ENCODE measurements at places on chromosomes 5 and 9. TPM values are rescaled to one million over a fixed set of nuclear protein-coding genes. Genes with fewer than 3 reads are reported as not detected.

The FOXD4L3 gene
- not detected for total RNA-seq

The RELL2 gene
- 10.2 TPM for total RNA-seq

The FBXO10 gene
- 9.5 TPM for total RNA-seq

The PCDHGC5 gene
- 2.0 TPM for total RNA-seq

The PCDHA9 gene
- total RNA-seq = 0.29 TPM

The SLC27A6 gene
- 0.60 TPM for total RNA-seq

The ENHO gene
- 1.7 TPM for total RNA-seq

The FST gene
- total RNA-seq = 3.8 TPM

- peak; percentile 60 for DNase-seq
Observed at GRCh38 chr9:121271368-121272341, 3.7 kb downstream of the GSN start.

DNA sequence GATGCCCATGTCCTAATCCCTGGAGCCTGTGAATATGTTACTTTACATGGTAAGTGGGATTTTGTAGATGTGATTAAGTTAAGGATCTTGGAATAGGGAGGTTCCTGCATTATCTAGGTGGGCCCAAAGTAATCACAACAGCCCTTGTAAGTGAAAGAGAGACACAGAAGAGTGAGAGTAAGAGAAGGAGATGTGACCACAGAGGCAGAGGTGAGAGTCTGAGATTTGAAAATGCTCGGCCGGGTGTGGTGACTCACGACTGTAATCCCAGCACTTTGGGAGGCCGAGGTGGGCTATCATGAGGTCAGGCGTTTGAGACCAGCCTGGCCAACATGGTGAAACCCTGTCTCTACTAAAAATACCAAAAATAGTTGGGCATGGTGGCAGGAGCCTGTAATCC is 2.6 kb upstream of the HINT1 start:
- no peak for DNase-seq

GRCh38 chr5:107532169-107532878 is 138.4 kb downstream of the EFNA5 start:
- no peak for DNase-seq

DNA sequence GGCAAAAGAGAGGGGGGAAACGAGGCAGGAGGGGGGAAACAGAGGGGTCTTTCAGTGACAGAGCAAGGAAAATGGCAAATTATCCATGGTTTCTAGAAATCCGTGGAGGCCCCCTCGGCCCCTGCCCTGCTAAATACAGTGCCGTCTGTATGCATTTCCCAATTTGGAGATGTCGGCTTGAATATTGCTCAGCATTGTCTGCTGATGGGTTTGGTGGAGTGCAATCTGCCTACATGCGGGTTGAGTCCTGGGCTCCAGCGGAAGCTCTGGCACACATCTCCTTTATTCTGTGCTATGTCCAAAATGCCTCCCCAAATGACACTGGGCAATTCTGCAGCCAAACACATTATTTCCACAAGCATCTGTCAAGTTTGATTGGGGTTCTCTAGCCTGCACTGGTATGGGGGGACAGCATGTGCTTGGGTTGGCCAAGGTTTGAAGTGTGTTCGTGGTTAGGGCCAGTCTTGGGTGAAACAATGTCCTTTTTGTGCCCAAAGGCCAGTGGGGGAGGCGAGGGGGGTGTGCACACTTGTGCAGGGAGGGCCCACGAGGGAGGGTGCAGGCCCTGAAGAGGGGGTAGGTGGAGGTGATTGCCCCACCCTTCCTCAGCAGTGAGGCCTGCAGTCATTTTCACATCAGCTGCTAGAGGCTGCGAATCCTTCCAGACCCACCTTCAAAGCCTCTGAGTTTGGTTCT is 6.2 kb upstream of the NEUROG1 start:
- DNase-seq = no peak

- DNase-seq = peak; percentile 17
Observed at GRCh38 chr5:72355706-72356299, 35.6 kb downstream of the PTCD2 start.

GRCh38 chr5:11588803-11589202 is 315.4 kb downstream of the CTNND2 start:
- DNase-seq = no peak

DNA sequence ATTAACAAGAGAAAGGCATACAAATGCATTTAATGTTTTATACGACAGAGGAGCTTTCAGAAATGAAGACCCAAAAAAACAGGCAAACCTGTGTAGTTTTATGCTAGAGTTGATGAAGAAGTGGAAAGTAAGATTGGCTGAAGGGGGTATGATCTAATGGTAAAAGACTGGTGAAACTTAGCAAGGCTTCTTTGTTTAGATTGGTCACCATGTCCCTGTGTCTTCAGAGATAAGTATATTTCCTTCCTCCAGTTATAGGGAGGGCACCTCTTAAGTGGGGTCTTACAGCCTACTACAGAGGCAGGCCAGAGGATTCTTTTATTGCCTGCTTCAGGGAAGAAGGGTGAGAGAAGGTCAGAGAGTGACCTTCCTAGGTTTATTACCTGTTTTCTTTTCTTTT is 56.4 kb downstream of the PRKACG start:
- no peak for DNase-seq

GRCh38 chr9:117343427-117343826 is 71.4 kb downstream of the ASTN2 start:
- DNase-seq = no peak

- no peak for DNase-seq
Observed at GRCh38 chr9:114224247-114224610, 68.9 kb downstream of the COL27A1 start.

GRCh38 chr9:123318202-123318601 is 37.8 kb upstream of the CRB2 start:
- no peak for DNase-seq

GRCh38 chr5:116035123-116035522 is 2.9 kb downstream of the ARL14EPL start:
- DNase-seq = no peak
